ENCODE measurements at places on chromosomes 6 and 20. TPM values are rescaled to one million over a fixed set of nuclear protein-coding genes. Genes with fewer than 3 reads are reported as not detected.

Gene NRN1
- total RNA-seq, result not detected

Gene CASS4
- total RNA-seq, result 0.09 TPM

Gene ZBP1
- total RNA-seq, result not detected

Gene GJA10
- total RNA-seq, result not detected

Gene BTNL2
- total RNA-seq, result not detected

Gene SCRT2
- not detected for total RNA-seq

Gene CGA
- total RNA-seq, result 5.5 TPM

Gene MUC22
- not detected for total RNA-seq

Gene PRPF6
- 76.4 TPM for total RNA-seq

Gene MPIG6B
- not detected for total RNA-seq

Gene DEFB121
- not detected for total RNA-seq

Gene TRIM31
- total RNA-seq, result not detected
